Metanephros (tissue), 2 donors: ENCODE measurements at places on chromosomes 3 and 15. TPM values are rescaled to one million over a fixed set of nuclear protein-coding genes. Genes with fewer than 3 reads are reported as not detected.

Gene ROBO1
- total RNA-seq, result 61.5 TPM

Gene ADAMTS9
- total RNA-seq, result 151 TPM

Gene CHDH
- total RNA-seq, result 11.5 TPM

Gene BCHE
- 10.3 TPM for total RNA-seq

Gene CHL1
- 23.9 TPM for total RNA-seq

Gene CGNL1
- 40.1 TPM for total RNA-seq

Gene CAPN3
- 121 TPM for total RNA-seq

Gene LEKR1
- 4.0 TPM for total RNA-seq

Gene IGDCC3
- total RNA-seq, result 4.1 TPM

Gene FOXP1
- 84.0 TPM for total RNA-seq

Gene ANAPC13
- 39.6 TPM for total RNA-seq

Gene FRMD4B
- 54.9 TPM for total RNA-seq

Gene MUC4
- total RNA-seq, result 0.47 TPM

Gene RLBP1
- total RNA-seq, result not detected

Gene RYR3
- total RNA-seq, result 10.8 TPM

Gene GOLGA8J
- 0.12 TPM for total RNA-seq

Gene BUB1B
- 16.1 TPM for total RNA-seq

Gene SNUPN
- total RNA-seq, result 25.7 TPM

Gene STAC
- total RNA-seq, result 14.2 TPM

Gene SCAMP5
- total RNA-seq, result 14.1 TPM

Gene MRAS
- 31.3 TPM for total RNA-seq

Gene REC114
- total RNA-seq, result not detected

Gene NUSAP1
- 89.6 TPM for total RNA-seq

Gene CX3CR1
- total RNA-seq, result 5.3 TPM
